ENCODE measurements at places on chromosomes 1 and 21.

GRCh38 chr1:94036730-94037129, 84.2 kb downstream of the ABCA4 start:
- no peak for DNase-seq

- DNase-seq: no peak
Measured at GRCh38 chr1:98119796-98120195, 199.0 kb upstream of the DPYD start.

DNA sequence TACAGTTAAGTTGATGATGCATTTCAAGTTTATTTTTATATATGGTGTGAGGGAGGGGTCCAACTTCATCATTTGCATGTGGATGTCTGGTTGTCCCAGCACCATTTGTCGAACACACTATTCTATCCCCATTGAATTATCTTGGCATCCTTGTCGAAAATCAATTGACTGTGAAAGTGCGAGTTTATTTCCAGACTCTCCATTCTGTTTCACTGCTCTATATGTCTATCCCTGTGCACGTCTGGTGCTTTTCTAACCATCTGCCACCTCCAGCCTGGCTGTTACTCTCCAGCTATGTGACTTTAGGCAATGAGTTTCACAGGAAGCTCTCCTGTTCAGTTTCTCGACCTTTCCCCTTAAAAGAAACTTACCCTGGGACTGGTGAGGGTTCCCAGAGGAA, 137.1 kb upstream of the KLHDC7A start:
- no peak for DNase-seq

DNA sequence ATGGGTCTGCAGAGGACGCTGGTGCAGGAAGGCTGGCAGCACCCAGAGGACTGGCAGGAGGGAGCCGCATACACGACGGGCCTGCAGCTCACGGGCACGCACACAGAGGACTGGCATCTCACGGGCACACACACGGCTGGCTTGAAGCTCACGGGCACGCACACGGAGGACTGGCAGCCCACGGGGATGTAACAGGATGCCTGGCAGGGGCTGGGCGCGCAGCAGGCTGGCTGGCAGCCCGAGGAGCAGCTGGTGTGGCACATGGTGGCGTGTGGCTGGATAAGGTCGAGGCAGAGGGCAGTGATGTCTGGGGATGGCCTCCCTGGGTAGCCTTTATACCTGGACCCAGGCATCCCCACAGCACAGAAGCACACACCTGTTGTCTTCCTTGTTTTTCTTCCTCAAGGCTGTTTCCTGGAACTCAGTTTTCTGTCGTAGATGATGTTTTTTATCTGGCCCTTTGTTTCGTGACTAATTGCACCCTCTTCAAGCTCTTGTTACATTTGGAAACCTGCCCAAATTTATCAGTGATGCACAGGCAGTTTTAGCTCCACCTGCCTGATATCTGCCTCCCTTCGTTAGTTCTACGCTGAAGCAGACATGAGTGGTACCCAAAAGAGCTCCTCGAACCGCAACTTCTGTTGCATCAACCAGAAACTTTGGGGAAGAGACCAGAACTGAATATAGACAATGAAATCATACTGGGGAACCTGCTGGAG, at the start of gene KRTAP12-1:
Gene KRTAP12-1 (minus strand): TSS at position 303 of the 719 bp plus-strand sequence. CDS start 40 bp downstream, at position 263.
- no peak for DNase-seq

- DNase-seq: no peak
Measured at GRCh38 chr1:100502052-100502792, 35.7 kb upstream of the GPR88 start.

GRCh38 chr21:31509194-31510017, 150.1 kb upstream of the SOD1 start:
- peak; percentile 41 for DNase-seq

DNA sequence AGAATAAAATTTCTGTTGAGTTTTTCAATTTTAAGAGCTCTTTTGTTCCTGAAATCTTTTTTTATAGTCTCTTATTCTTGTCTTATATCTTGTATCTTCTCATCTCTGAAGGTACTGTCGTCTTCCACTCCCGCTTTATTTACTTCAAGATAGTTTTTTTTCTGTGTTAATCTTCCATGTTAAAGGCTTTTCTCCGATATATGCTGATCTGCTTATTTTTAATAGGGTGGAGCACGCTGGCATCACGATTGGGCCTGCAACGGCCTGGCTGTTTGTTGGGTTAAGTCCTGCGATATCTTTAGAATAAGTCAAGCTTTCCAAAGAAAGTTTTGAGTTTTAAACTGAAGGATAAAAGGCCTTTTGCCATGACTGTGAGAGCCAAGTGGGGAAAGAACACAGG, 35.7 kb downstream of the MRPS6 start:
- DNase-seq: no peak

GRCh38 chr21:43297989-43298388, 128.9 kb downstream of the SIK1 start:
- no peak for DNase-seq

DNA sequence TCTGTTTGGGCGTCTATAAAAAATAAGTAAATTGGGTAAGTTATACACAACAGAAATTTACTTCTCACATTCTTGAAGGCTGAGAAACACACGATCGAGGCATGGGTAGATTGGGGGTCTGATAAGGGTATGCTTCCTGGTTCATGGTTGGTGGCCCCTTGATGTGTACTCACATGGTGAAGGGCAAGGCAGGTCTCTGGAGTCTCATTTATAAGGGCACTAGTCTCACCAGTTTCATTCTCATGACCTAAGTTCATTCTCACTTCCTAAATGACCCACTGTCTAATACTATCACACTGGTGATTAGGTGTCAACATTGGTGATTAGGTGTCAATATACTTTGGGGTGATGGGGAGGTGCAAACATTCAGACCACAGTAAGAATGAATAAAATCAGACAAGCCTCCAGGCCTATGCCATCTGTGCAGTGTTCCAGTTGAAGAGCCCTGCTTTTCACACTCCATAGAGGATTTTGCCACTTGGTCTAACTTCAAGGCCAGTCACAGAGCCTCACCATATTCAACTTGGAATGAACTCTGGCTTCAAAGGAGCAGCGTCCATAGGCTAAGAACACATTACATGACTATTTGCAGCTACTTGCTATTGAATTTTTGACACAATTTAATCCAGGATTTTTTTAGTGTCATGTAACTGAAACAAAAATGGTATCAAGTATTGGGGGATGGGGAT, 2.5 kb upstream of the GBP4 start:
- peak; percentile 69 for DNase-seq

DNA sequence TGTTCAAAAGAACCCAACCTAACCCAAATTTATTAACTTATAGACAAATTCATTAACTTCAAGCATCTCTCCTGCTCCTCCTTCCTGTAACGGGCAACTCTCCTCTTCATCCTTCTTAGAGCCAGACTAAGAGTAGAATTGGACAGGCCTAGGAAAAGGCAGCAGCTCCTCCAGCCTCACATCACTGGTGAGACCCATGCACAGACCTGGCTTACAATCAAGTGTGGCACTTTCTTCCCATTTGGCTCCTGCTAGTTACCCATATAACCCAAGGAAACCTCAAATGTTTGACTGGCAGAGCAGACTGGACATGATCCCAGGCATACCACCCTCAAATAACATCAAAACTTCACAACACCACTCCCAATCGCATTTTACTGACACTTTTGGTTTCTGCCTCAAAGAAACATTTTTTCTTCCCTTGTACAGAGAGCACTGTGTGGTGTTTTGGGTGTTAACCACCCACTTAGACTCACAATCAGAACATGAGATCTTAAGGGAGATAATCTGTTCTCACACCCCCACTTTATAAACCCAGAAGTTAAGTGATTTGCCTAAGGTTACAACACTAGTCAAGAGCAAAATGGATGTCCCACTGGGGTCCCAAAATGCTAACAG, 101.4 kb downstream of the SIPA1L2 start:
- no peak for DNase-seq

DNA sequence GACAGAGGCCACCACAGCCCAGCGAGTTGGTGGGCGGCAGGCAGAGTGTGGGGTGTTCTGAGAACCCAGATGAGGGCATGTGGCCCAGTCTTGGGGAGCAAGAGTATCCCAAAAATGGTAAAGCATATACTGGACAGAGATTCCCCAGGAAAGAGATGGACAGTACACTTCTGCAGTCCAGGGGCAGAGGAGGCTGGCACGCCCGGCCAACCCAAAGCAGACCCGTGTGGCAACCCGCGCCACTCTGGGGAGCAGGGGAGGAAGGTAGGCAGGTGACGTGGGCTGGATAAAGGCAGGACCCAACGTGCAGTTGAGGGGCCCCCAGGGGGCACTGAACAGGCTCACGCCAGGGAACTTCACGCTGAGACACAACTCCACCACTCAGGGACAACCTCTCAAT, 46.4 kb upstream of the RIPK4 start:
- no peak for DNase-seq

DNA sequence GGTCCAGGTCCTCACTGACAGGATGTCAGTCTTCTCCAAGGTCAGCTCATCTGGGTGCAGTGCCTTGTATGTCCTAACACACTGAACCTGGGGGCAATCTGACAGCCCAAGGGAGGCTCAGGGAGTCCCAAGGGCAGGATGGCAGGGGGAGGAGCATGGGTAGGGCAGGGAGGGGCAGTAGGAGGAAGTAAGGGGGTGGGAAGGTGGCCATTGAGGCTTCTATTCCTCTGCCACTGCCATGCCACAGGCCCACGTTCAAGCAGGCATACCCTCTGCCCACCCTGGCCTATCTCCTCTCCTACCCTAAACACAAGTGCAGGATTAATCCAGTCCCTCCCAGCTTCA, 13.3 kb downstream of the ARHGEF19 start:
- no peak for DNase-seq

GRCh38 chr1:111725192-111725591, 14.0 kb downstream of the INKA2 start:
- no peak for DNase-seq

DNA sequence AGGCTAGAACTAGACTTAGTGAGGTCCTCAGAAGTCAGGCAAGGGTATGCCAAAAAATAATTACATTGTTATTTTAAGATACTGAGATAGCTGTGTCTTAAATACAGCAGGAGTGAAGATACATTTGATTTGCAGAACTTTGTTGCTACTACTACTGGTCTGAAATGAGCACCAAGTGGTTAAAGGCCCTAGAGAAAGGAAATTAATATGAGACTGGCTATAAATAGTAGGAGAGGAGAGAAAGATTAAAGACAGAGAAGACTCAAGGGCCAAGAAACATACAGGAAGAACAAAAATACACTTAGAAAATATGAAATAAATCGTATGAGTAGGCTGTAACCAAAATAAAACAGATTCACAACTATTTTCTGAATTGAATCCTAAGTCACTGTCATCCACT, 21.3 kb downstream of the HNRNPR start:
- no peak for DNase-seq

DNA sequence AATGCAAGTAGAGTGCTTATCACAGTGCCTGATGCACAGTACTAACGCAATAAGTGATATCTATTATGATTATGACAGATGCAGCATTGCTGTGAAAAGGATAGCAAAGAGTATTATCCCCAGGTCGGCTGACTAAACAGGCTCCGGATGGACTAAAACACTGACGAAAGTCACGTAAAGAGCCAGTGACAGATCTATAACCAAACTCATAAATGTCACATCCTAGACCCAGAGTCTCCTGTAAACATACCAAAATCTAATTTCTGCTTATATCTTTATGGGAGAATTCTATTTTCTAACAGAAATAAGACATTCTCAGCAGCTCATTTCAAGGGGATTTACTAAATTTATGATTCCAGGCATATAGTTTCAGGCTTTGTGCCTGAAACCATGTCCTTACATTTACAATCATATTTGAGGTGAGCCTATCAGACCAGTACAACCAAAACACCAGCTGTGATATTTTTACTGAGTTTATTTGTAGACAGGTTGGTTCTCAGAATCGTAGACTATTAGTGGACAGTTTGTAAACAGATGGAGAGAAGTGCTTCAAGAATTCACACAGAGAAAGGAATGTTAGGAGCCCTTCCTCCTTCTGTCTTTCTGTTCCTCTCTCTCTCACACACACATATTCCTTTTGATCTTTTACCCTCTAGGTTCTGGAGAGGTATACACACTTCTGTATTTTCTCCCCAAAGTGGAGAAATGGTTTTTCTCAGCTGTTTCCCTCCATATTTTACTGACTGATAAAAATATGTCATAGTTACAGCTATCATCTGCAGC, 52.4 kb upstream of the WDR26 start:
- no peak for DNase-seq

- peak; percentile 71 for DNase-seq
Measured at GRCh38 chr1:205772607-205773032, 2.7 kb downstream of the RAB29 start.

- no peak for DNase-seq
Measured at GRCh38 chr1:197544130-197544529, 231.2 kb downstream of the DENND1B start.

- no peak for DNase-seq
Measured at GRCh38 chr1:160748878-160749269, 9.8 kb downstream of the SLAMF7 start.

GRCh38 chr1:227915564-227916553, 31.9 kb downstream of the WNT9A start:
- no peak for DNase-seq

- DNase-seq: no peak
Measured at GRCh38 chr1:107198561-107198960, 57.7 kb downstream of the NTNG1 start.

Measured in GM12878 (cell line).